NT2/D1 (cell line): ENCODE measurements at places on chromosomes 4 and X.

GRCh38 chr4:2942532-2943363 is 20.5 kb downstream of the NOP14 start:
- no peak for DNase-seq

DNA sequence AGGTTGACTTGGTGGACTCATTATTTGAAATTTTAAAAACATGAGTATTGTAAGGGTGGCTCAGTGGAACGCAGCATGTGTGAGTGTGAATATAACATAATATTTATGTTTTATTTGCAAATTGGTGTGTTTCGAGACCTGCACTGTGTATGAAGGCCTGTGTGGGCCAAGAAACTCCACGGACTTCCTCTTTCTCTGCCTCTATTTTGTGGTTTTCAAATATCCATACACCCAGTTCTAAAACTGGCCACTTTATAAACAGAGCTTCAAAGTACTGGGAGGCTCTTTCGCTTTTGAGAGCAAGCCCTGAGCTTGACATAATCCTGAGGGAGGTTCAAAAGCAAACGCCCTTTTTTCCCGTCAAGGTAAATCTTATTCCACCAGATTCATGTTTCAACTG is 187.7 kb downstream of the GPAT3 start:
- no peak for DNase-seq

DNA sequence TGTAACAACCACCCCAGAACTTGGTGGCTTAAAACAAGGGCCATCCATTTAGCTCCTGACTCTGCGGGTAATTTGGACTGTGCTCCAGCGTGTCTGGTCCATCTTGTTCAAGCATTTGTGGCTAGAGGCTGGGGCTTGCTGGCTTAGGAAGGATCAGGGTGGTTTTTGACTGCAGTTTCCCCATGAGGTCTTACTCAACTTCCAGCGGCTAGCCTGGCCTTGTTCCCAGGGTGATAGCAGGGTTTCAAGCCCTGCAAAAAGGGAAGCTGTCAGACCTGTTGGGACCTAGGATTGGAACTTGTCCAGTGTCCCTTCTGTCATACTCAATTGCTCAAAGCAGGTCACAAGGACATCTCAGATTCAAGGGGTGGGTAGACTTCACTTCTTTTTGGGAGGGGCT is 205.9 kb downstream of the STIM2 start:
- DNase-seq: no peak

GRCh38 chr4:89152972-89153371 is 41.6 kb downstream of the TIGD2 start:
- no peak for DNase-seq

- no peak for DNase-seq
These were observed 5.4 kb upstream of the SH3BP2 start for GRCh38 chr4:2787230-2788100.

DNA sequence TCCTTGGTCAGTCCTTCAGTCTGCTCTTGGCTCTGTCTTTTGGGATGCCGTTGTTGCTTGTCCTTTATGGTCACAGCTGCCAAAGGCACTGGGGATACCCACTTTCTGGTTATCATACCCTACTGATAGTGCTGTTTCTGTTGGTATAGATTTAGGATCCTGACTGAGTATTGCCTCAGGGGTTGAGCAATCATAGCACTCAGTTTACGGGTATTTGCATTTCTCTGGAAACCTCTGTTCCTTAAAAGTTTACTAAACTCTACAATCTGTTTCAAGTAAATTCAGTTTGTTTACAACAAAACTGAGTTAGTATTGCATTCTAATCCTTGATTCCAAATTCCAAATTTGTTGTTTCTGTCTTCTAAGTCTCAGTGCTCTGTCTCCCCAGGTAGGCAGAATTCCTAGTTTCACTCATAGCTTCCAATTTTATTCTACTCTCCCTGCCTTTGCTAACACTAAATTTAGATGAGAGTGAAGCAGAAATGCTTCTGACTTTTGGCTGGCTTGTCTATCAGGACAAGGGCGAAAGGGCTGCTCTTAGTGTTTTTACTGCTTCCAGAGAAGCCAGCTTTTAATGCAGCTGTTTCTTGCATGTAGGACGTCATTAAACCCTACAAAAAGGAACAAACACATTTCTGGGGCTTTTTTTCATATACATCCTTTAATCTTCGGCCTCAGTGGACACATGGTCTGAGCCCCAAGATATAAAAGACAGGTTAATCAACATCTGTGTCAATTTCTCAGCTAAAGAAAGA is 17.2 kb upstream of the TET2 start:
- DNase-seq: no peak

GRCh38 chr4:152961773-152962115 is 25.6 kb downstream of the FHDC1 start:
- no peak for DNase-seq

- DNase-seq: no peak
These were observed 46.3 kb upstream of the LONRF3 start for GRCh38 chrX:118928151-118928550.

- DNase-seq: no peak
These were observed 62.2 kb downstream of the SH3RF1 start for GRCh38 chr4:169208516-169208915.

GRCh38 chrX:128051526-128051925 is 677 bp downstream of the ACTRT1 start:
- DNase-seq: no peak

- DNase-seq: no peak
These were observed 12.5 kb downstream of the GABRA4 start for GRCh38 chr4:46980851-46981250.

GRCh38 chr4:114601304-114602052 is 2.9 kb downstream of the UGT8 start:
- DNase-seq: no peak

- no peak for DNase-seq
These were observed 63.3 kb downstream of the PTPN13 start for GRCh38 chr4:86657382-86657781.

DNA sequence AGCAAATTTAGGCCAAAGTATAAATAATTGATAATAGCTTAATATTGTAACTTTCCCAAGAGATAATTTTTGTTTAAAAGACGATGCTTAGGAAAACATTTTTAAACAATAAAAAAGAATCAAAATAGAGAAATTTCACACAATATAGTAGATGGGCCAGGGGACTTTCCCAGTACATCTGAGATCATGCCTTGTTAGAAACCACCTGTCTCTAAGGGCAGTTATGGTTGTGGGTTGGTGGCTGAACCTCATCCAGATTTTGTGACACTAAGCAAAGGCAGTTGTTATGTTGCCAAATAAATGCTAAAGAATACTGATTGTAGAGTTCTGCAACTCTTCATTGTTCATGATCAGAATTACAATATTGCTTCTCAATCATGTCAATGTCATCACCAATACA is 270.6 kb downstream of the BANK1 start:
- DNase-seq: no peak

- no peak for DNase-seq
These were observed 121.8 kb downstream of the SPCS3 start for GRCh38 chr4:176441594-176441993.

DNA sequence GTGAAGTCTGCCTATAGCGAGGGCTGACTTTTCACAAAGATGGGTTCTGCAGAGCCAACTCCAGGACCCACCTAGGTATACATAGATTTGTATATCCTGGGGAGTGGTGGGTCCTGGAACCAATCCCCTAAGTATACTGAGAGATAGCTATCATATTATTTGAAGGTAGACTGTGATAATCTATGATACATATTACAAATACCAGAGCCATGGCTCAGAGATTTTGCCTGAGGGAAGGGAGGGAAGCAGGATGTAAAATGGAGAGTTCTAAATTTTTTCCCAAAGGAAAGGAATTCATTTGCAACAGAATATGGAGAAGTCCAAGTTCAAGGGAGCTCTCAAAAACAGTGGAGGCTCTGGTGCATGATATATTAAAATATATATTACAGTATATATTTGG is 7.2 kb downstream of the TCEAL3 start:
- no peak for DNase-seq

DNA sequence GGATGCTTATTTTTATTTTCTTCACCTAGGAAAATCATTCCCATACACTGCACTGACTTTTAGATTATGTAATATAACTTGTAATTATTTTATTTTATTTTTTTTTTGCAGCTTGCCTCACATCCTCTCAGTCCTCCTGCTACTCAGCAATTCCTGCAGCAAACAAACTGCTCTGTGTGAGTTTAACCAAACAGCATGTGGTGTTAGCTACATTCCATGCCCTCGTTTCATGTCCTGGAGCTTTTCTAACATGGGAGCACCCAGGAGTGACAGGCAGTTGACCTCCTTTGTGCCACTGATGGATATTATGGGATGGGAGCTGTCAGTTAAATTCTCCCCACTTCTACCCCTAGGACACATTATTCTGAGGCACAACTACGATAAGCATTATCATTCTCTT is 24.8 kb downstream of the CXCL1 start:
- DNase-seq: no peak

GRCh38 chr4:168540086-168540485 is 43.2 kb downstream of the PALLD start:
- no peak for DNase-seq

DNA sequence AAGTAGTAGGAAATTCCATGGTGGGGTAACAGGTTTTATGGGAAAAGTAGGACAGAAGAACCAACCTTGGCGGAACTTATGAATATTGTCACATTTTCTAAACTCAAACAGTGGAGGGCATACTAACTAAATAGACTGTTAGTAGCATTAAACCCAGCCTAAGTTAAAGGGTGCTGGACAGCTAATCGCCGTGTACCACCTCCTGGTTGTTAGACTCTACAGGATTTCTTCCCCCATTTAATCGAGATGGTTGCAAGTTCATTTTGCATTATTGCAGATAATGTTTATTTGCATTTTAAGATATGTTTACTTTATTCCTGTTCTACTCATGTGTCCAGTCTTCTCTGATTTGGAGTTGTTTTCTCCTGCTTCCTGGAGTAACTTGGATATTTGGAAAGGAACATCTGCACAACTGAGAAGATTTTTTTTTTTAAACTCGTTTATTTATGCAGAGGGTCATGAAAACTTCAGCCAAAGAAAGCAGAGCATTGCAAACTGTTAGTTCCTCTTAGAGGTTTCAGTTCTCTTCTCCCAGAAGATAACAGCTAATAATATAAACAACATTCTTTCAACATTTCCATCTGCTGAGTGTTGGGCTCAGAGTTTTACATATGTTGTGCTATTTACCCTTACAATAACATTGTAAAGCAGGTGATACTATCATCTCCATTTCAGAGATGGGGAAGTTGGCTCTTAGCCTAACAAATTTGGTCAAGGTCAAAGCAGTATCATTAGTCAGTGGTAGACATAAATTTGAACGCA is 51.5 kb upstream of the TBC1D9 start:
- DNase-seq: no peak

DNA sequence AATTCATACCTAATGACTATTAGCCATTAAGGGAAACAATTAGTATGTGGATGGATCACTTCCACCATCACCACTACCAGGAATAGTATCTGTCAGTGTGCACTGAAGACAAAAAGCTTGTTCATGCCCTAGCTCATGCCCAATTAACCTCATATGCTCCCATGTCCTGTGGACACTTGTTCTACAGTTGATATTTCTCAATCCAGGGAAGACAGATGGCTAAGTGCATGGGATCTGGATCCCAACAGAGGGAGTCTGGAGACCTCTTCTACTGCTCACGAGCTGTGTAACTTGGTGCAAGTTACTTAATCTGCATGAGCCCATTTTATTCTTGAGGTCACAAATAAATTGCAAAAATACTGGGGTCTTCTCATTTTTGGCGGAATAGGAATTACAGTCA is 23.7 kb downstream of the AMOT start:
- DNase-seq: no peak

DNA sequence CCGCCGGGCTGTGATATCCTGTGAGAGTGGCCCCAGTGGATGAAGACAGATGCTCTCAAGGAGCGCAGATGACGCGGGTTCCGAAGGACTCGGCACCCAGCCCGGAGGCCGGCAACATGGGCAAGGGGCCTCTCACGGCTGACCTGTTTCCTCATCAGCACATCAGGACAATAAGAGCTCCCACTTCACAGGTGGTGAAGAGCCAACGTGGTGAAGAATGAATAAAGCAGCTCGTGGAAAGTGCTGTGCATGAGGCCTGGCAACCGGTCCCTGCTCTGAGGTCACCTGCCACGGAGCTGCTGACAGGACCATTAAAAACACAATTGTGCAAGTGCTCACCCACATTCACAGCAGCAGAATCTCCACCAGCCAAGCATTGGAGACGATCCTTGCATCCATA is 22.9 kb downstream of the ABLIM2 start:
- DNase-seq: no peak

DNA sequence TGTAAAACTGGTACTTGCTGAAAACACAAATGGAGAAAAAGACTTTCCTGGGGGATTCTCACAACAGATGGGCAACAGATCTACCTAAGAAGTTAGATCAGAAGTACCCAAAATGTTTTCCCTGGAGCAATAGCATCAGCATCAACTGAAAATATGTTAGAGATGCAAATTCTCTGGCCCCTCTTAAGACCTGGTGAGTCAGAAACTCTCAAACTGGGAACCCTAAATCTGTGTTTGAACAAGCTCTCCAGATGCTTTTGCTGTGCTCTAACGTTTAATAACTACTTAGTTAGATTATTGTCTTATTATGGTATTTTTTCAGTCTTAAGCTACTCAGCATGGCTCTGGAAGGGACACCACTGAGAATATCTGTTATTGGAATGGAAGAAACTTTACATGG is 55.2 kb upstream of the TRPC3 start:
- no peak for DNase-seq

- DNase-seq: no peak
These were observed 5.2 kb downstream of the CDK16 start for GRCh38 chrX:47223476-47224250.

DNA sequence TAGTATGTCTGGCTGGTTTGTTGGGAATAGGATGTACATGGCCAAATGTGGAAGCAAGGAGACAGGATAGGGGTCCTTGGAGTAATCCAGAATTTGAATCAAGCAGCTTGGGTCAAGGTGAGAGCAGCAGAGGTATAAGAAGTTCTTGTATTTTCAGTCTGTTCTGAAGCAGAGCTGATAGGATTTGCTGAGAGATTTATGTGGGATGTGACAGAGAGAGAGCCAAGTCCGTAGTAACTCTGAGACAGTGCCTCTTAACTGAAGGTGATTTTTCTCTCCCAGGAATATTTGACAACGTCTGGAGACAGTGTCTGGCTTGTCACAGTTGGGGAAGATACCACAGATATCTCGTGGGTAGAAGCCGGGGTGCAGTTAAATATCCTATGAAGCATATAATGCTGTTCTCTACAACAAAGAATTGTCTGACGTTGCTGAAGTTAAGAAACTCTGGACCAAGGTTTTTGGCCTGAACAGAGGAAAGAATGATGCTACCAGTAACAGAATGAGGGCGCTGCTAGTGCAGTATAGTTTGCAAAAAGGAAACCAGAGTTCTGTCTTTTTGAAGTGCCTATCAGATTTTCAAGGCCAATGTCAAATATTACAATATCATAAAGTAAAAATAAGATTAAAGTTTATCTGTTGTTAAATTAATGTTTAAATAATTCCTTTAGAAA is 184.0 kb downstream of the ARHGAP24 start:
- DNase-seq: no peak

GRCh38 chrX:101682723-101683122 is 23.1 kb upstream of the ARMCX2 start:
- DNase-seq: no peak

DNA sequence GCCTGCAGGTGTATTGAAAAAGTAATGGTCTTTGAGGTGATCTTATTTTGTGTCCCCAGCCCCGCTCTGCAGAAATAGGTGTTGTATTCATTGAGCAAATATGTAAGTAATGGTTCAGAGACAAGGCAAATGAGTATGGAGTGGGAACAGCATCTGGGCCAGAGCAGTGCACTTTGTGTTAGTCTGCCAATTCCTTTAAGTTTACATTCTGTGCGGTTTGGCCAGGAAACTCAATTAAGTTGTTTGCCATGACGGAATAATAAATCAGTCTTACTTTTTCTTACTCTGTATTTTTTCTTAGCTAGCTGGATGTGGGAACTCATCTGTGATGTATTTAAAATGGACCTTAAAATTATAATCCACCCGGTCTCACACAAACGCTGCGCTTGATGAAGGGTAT is 12.6 kb downstream of the DCLK2 start:
- DNase-seq: no peak
